M059J (cell line): ENCODE measurements at places on chromosomes 2 and 18.
A peak's percentile ranks its signal among the peaks of the same experiment; 100 is the strongest.

DNA sequence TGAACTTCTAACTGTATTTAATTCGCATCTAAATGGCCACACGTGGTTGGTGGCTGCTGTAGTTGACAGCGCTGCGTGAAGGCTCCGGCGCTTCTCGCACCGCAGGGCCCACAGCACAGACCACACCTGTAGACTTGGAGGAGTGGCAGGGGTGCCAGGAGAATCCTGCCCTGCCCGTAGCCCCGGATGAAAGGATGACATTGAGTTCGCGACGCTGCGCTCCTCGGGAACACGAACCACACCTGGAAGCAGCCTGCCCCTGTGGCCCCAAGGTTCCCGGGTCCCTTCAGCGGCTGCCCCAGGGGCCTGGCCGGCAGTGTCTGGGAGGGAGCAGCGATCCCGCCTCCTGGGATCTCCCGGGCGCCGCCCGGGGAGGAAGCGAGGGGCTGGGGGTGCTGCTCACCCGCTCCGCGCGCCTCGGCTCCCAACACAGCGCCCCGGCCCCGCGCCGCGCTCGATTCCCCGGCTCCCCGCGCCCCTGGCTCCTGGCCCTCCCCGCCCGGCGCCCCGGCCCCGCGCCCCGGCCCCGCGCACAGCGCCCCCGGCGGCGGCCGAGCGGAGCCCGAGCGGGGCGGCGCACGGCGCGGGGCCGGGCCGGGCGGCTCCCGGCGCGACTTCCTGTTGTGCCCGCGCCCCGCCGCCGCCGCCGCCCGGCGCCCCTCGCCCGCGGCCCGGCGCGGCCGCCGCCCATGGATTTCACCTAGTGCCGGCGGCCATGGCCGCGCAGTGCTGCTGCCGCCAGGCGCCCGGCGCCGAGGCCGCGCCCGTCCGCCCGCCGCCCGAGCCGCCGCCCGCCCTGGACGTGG is at the start of gene RNPEPL1:
RNPEPL1 (plus strand) TSS at position 613 of the 806 bp plus-strand sequence; CDS start at position 716, 103 bp downstream.
- DNase-seq, result peak; percentile 33

GRCh38 chr2:112108178-112108832 is 29.9 kb upstream of the FBLN7 start:
- no peak for DNase-seq

GRCh38 chr2:156157670-156158069 is 174.9 kb downstream of the NR4A2 start:
- DNase-seq, result no peak

GRCh38 chr2:191308026-191308425 is 62.8 kb downstream of the MYO1B start:
- DNase-seq, result no peak
